ENCODE measurements at places on chromosomes 4 and X. TPM values are rescaled to one million over a fixed set of nuclear protein-coding genes. Genes with fewer than 3 reads are reported as not detected.

Gene LRP2BP
- 1.6 TPM for total RNA-seq

DNA sequence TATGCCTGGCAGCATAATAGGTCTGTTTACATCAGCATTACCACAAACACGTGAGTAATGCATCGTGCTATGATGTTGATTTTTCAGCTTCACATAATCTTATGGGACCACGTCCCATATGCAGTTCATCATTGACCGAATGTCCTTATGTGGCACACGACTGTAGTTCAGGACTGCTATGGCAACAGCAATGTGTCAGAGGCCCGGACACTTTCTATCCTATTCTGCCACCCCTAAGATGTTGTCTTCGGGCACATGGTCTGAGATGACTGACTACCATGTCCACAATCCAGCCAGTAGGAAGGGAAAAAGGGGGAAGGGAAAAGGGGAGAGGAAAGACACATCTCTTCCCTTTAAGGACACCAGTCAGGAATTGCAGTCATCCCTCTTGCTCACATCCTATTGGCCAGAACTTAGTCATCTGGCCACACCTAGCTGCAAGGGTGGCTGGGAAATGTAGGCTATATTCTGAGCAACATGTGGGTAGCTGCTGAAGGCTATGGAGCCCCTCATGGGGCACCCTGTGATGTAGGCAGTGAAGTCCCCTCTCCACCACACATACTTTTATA, 196.0 kb upstream of the RBPJ start:
- DNase-seq = no peak

DNA sequence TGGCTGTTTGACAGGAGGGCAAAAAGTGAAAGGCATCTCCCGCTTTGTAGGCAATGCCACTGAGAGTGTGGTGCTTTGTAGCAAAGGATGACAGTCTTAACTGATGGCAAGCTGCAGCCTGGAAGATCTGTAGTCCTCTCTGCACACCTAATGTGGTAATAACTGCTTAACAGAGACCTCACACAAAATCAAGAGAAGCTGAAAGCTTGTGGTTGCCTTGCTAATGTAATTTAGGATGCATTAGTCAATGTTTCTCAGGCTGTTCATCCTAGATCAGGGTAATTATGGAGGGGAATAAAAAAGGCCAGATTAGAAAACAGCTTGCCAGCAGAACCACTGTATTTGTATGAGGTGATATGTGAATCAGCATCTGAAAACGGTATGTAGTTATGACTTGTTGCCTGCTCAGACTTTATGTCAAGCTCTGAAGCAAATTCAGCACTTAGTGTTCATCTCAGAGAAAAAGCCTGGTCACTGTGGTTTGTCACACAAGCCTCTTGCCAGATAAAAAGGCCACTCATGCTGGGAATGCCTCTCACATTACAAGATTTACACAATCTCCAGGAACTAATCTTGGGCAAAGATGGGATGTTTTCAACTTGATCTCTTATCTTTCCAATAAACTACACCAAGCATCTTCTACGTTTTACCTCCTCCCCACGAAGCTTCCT, 130.8 kb downstream of the ENOX2 start:
- no peak for DNase-seq

- no peak for DNase-seq
Observed at GRCh38 chrX:129659861-129660260, 5.1 kb upstream of the APLN start.

GRCh38 chrX:78931814-78932213, 13.4 kb upstream of the P2RY10 start:
- DNase-seq = no peak

Measured in breast epithelium (tissue), 4 donors.